ENCODE measurements at places on chromosomes 12 and 14.
A peak's percentile ranks its signal among the peaks of the same experiment; 100 is the strongest.

GRCh38 chr12:68794653-68795251 is 13.2 kb upstream of the MDM2 start:
- no peak for DNase-seq

DNA sequence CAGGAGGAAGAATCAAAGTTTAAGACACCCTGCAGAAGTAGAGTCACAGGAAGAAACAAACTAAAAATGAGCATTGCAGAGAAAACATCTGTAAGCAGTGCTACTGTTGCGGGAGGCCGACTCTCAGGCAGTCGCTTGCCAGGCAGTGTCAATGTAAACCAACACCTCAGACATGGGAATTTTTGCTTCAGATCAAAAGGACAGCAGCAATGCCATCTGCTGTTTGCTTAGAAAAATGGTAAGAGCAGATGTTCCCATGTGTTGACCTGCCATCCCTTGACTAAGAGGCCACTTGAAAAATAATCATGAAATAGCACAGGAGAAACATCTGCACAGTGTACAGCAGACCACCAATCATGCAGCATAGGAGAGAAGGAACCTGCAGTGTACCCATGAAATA is 196.6 kb downstream of the SLC25A21 start:
- DNase-seq = no peak

DNA sequence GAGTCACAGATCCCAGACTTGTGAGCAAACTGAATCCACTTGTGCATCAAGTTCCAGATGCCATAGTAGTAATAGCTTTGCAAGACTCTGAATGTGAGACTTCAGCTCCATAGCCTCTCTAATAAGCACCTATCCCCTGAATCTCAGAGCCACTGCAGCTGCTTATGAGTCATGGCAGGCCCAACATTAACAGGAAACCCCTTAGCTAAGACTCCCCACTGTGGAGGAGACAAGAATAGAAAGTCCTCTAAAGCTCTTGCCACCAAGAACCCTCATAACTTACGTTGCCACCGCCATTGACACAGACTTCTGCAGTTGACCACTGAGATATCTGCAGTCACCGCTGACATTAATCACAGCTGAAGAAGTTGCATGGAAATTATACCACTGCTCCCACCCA is 62.9 kb upstream of the PDE3A start:
- DNase-seq = no peak

DNA sequence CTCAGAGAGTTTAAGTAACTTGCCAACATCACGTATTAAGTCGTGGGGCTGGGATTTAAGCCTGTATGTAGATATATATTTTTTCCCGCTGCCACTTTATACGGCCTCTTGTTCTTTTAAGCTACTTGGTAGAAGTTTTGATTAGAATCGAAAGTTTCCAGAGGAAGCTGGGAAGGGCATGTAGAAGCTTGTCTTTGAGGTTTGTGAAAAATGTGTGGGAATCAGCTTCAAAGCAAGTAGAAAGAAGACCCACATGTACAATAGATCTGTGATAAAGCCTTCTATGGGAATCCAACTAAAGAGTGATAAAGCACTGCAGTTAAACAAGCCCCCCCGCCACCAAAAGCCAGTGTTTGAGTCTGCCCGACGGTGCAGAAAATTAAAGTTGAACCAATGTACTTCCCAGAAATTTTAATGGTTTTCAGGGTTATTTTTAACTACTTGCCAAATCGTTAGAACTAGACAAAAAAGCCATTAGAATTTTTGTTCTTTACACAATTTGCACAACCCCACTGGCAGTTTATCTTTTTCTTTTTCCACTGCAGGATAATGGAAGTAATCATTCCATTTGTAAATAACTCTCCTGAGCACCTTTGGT is 25.5 kb downstream of the SERPINA11 start:
- no peak for DNase-seq

DNA sequence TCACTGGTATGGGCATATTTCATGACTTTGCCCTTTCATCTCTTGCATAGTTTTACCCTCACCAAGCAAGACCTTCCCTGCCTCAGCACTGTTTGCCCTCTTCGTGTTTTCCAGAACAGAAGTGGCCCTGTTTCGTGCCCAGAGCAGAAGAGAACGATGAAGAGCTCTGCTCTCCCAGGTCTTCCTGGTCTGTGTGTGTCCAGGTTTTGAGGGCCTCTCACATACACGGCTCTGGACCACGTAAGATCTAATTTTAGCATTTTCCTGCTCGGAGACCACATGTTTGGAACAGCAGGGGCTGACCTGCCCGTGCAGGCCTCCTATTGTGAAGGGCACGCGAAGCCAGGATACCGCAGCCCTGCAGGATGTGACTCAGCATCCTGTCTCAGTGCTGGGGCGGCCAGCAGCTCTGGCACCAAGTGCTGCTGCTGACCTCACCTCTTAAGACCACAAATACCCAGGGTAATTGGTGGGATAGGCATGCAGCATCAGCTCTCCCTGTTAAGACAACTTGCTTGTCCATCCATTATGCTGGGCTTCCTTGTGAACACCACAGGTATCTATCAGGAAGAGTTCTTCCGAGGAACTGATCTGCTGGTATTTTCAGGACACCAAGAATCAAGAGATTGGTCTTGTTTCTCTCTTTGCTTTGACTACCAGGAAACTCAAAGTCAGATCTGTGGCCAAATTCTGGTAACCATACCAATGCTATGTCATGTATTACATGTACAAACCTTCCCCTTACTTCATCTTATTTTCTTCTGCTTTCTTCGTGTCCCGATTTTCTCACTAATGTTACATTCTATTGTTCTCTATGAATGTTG is 19.0 kb downstream of the SSH1 start:
- DNase-seq = peak; percentile 38

DNA sequence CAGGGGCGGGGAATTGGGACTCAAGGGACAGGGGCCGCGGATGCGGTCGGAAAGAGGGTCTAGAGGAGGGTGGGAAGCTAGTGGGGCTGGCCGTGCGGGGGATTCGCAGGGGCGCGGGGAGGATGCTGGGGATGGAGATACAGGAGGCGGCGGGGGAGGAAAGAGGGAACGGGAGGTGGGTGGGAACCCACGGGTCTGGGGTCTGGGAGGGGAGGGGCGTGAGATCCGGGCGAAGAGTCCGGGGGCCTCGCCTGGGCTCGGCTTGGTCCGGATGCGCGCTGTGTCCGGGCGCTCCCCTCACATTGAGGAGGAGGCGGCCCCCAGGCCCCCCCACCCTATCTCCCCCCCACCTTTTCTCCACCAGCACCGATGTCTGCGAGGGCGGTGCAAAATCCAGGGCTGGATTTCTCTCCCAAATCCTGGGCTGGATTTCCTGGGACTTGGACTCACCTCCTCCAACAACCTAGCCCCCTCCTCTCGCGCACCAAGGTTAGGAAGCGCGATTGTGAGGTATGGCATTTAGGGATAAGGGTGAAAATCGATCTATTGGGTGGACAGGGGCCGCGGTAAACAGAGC is at the start of gene AGAP2:
Gene AGAP2, minus strand, starts transcription at position 82 of the 577 bp plus-strand sequence. CDS start 496 bp downstream, outside the sequence.
- DNase-seq = no peak

DNA sequence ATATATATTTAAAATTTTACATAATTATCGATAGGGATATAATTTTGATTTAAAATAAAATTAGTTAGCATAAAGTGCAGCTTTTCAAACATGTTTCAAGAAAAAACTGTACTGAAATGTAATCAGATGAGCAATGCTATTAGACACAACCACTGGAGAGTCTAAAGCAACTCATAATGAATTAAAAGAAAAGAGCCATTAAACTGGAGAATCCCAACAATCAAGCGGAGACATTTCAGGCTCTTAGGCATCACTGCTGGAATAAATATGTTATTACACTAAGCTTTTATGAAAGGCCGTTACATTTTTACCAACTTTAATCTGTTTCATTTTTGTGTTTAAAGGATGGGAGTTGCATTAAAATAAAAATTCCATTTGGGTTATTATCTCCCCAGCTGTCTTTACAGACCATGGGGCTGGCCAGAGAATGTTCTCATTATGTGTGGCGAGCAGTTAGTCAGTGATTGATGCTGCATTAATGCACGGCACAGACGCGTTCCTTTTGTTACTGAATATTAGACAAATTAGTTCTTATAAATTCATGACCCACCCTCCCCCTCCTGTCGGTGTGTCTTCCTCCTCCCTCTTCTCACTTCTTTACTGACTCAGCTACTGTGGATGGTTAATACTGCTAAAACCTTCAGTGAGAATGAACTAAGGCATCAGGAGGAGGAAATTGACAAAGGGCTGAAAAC is 156.8 kb downstream of the PDZRN4 start:
- no peak for DNase-seq

DNA sequence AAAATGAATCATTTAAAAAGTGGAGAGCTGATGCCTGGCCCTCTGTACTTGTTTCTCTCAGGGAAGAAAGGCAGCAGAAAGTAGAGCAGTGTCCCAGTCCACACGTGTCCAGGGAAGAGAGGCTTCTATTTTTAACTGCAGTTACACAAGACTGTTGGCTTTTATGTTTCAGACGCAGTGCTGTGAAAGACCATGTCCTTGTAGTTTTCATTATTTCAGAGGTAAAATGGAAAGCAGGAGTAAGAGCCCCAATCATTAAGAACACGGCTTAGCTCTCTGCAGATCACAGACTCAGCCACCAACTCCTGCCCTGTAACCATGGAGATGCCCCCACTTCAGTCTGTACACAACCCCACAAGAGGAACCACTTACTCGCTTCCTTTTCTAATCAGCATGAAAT is 336.3 kb downstream of the DAD1 start:
- no peak for DNase-seq

GRCh38 chr12:89062996-89063395 is 289.3 kb downstream of the DUSP6 start:
- no peak for DNase-seq

GRCh38 chr12:52555577-52555976 is 2.6 kb upstream of the KRT71 start:
- no peak for DNase-seq

DNA sequence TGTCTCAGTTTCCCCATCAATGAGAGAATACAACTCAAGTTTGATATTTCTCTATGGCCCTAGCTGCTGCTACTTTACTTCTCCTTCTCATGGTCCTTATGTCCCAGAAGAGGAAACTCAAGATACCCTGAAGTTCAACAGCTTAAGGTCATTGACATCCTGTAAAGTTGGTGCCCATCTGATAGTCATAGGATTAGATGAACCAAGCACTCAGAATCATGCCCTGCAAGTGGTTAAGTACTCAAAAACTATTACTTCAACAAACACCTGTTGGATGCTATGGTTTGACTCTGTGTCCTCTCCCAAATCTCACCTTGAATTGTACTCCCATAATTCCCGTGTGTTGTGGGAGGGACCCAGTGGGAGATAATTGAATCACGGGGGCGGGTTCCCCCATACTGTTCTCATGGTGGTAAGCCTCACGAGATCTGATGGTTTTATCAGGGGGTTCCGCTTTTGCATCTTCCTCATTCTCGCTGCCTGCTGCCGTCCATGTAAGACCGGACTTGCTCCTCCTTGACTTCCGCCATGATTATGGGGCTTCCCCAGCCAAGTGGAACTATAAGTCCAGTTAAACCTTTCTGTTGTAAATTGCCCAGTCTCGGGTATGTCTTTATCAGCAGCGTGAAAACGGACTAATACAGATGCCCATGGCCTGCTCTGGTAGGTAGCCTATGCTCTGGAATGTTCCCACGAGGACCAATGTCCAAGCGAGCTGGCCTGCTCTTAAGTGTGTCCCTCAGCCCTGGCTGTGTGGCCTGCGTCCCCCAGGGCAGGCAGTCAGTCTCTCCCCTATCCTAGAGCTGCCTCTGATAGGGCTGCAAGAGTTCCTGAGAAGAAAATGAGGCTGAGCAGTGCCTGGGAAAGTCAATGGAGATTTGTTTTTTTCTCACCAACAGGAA is 18.1 kb downstream of the CAMKK2 start:
- no peak for DNase-seq

DNA sequence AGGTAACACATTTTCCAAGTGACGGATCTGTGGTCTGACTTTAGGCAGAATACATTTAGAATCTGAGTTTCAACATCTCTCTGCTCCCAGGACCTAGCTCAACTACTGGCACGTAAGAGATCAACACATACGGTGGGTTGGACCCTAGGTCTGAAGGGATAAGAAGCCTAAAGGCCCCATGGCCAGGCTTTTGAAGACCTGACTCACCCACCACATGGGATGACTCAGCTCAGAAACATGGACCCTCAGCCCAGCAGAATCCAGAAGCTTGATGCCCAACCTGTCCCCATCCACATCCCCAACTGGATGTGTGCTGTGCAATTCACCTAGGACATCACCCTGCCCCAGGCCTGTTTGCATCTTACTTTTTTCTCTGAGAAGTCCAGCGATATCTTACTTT is 770.2 kb downstream of the BCL11B start:
- no peak for DNase-seq

GRCh38 chr14:35285168-35286002 is 6.8 kb upstream of the PSMA6 start:
- no peak for DNase-seq

DNA sequence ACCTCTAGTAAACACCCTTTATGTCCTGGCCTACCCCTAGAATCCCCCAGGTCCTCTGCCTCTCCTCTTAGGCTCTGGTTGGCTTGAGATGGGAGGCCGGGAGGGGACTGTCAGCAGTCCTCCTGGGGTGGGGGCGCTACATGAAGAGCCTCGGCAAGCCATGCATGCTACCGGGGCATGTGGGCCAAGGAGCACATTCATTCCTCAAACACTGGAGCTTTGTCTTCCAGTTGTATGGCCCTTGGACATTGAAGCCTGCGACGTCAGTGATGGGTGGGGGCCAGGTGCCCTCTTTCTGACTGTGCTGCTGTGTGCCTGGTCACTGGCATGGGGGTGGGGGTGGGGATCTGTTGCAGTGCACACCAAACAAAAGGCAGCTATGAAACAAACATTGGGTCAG is 15.8 kb upstream of the CELA1 start:
- DNase-seq = no peak

- DNase-seq = peak; percentile 3
Measured at GRCh38 chr12:66964629-66965028, 285.8 kb upstream of the GRIP1 start.

DNA sequence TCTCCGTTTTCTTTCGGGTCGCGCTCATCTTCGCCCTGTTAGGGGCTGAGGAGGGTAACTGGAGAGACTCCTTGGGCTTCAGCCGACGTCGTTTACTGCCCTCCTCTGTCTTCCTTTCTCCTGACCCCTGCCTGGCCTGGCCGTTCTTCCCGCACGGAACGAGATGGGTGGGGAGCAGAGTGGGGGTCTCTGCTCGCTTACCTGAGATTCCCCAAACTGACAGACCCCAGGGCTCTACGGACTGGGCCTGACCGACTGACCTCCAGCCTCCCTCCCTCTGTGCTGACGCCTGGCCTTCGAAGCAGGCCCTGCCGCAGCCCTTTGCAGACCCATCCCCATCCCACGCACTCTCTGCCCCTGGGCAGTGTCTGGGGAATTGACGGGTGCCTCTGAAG is 439 bp downstream of the GOLGA5 start:
- no peak for DNase-seq

DNA sequence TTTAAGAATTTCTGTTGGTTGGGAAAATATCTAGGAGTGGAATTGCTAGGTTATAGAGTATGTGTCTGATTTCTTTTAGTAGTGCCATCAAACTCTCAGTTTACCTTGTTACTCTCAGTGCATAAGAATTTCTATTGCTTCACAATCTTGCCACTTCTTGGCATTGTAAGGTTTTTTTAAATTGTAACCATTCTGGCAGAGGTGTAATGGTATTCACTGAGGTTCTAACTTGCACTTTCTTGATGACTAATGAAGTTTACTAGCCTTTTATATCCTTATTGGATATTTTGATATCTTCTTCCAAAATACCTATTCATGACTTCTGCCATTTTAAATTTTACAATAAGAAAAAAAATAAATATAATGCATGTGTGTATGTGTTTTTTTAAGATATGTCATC is 478.0 kb downstream of the NAV3 start:
- DNase-seq = no peak

GRCh38 chr12:118633071-118633470 is 256.7 kb downstream of the SUDS3 start:
- no peak for DNase-seq

- DNase-seq = no peak
Measured at GRCh38 chr12:96130396-96131059, 63.6 kb upstream of the ELK3 start.
